Pons (tissue), 1 donor: ENCODE measurements at places on chromosomes 16 and 17.

GRCh38 chr16:22428654-22429053 lies 54.2 kb upstream of the CDR2 start:
- no peak for DNase-seq

GRCh38 chr16:23509782-23510163 lies 521 bp downstream of the GGA2 start:
- no peak for DNase-seq

DNA sequence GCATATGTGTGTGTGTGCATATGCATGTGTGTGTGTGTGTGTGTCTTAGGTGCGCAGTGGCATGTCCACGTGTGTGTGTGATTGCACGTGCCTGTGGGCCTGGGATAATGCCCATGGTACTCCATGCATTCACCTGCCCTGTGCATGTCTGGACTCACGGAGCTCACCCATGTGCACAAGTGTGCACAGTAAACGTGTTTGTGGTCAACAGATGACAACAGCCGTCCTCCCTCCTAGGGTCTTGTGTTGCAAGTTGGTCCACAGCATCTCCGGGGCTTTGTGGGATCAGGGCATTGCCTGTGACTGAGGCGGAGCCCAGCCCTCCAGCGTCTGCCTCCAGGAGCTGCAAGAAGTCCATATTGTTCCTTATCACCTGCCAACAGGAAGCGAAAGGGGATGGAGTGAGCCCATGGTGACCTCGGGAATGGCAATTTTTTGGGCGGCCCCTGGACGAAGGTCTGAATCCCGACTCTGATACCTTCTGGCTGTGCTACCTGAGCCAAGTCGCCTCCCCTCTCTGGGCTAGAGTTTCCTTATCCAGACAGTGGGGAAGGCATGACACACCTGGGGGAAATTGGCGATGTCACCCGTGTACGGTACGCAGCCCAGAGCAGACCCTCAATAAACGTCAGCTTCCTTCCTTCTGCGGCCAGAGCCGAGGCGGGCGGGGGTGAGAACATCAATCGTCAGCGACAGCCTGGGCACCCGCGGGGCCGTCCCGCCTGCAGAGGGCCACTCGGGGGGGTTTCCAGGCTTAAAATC lies 47.6 kb downstream of the IL21R start:
- no peak for DNase-seq

DNA sequence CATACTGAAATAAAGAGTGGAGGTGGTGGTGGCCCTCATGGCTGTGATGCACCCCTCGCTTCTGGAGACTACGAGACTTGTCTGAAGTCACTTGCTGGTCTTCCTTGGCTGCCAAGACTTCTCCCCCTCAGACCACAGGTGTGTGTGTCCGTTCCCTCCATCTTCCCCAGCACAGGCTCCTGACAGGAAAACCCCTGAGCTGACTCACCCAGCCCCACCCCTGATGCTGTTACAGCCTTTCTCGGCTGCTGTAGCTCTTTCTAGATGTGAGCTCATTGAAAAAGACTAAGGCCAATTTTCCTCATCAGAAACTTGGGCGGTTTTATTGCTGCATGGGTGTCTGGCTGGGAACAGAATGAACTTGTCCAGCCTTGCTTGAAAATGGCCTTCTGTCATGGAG lies 296.9 kb downstream of the TMEM114 start:
- DNase-seq = no peak

DNA sequence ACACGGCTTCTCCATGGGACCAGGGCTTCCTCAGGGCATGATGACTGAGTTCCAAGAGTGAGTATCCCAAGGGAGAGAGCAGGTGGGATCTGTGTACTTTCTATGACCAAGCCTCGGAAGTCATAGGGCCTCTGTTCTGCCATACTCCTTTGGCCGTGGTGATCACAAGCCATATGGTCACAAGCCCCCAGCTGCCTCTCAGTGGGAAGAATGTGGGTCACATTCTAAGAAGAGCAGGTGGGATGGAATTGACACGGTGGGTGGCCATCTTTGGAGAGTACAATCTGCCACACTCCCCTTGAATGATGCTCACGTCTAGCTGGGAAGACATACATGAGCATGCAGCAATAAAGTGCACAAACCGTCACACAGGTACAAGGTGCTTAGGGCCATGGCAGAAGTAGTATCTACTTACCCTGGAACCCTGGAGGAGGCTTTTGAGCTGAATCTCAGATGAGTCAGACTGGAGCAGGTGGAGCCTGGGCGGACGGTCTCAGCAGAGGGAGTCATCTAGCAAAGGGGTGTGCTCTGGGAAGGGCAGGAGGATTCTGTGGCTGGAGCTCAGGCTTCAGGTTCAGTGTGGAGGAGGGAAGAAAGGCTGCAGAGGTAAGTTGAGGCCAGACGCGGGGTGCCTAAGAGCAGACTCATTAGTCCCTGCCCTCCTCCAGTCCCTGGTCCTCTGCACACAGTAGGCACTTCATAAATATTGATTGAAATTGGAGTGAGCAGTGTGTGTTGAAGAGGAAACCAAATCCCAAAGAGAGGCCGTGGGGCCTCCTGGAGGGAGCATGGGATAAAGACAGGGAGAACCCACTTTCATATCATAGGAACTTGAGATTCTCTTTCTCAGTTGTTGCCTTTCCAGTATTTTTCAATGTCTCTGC lies 26.6 kb downstream of the GOSR2 start:
- DNase-seq = no peak

DNA sequence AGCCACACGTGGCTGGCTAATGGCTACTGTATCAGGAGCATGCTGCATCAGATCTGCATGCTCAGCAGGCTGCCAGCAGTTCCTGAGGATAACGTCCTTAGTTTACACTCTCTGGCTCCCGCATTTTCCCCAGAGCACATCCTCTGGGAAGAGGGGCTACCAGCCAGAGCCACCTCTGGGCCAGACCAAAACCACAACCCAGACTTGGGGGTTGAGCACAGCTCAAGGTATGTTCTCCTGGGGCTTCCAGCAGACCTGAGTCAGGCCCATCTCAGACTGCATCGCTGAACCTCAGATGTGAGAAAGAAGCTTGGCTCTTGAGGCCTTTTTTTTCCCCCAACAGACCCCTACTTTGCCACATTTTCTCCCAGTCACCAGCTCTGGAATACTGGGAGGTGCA lies 23.7 kb upstream of the WSCD1 start:
- DNase-seq = no peak

- DNase-seq = no peak
These were observed 536 bp downstream of the SLC38A10 start for GRCh38 chr17:81294512-81295030.

- DNase-seq = no peak
These were observed 5.1 kb downstream of the UBN1 start for GRCh38 chr16:4852221-4852872.

DNA sequence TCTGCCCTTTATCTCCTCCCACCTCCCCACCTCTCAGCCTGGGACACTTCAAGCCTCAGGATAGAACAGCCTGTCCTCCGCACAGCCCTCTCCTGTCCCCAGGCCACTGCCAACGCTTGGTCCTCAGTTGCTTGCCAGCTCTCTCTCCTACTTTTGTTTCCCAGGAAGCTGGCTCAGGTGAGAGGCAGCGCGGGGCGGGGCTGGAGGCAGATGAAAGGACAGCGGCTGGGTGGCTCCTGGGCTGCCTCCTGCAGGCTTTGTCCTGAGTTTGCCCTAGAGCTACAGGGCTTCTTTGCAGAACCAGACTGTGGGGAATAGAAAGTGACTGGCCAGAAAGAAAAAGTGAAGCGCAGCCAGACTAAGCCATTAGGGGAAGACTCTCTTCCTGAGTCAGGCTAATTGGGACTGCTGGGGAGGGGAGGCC lies 48.2 kb upstream of the CDC42EP4 start:
- DNase-seq = no peak

- no peak for DNase-seq
These were observed 182.3 kb downstream of the PHKB start for GRCh38 chr16:47643323-47644000.

DNA sequence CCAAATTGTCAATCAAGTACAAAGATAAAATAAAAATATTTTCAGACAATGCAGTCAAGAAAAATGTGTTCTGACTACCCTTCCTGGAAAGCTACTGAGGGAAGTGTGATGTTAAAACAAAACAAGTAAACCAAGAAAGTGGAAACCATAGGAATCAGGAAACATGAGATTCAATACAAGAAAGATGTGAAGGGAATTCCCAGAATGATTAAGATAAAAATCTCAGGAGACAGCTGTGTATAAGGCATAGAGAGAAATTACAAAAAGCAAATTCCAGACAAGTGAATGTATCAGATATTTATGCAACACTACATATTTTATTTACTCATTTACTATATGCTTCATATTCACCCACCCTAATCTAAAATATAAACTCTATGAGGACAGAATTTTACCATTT lies 32.2 kb downstream of the TRIM37 start:
- no peak for DNase-seq

DNA sequence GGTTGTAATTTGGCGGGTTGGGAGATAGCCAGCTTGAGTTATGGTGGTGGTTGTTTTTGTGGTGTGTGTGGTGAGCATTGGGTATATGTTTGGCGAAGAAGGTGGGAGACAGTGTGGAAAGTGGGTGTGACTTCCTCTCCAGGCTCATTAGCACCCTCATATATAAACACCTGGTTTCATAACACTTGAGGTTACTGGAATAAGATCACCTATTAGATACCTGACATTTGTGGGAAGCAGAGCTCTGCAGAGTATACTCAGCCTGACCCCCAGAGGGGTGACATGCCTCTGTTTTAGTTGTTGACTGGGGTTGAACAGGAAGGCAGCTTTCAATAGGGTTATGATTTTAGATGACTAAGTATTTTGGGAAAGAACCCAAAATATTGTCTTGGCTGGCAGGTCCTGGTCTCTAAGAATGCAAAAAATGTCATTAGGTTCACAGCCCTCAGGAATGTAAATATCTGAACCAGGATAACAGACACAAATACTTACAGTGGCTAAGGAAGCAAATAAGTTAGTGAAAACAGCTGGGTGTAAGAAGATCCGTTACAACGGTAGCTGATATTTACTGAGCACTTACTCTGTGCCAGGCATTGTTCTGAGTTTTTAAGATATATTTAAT lies 18.3 kb upstream of the EFCAB13 start:
- no peak for DNase-seq

- DNase-seq = no peak
These were observed 12.1 kb downstream of the CYB561 start for GRCh38 chr17:63433746-63434591.

DNA sequence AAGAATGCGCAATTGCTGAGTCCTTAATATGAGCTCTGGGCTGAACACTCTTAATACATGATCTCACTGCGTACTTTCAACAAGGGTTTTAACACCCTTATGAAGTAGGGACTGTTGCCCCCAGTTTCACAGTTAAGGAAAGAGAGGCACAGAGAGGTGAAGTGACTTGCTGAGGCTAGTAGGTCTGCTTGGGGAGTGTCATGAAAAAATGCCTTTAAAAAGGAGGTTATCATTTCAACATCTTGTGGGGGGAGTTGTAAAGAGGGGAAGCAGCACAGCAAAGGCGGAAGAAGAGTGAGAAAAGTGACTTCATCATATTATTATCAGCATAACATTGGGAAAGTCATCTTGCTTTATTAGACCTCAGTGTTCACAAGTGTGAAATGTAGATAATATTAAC lies 2.1 kb downstream of the CCL4L2 start:
- DNase-seq = no peak

GRCh38 chr17:32185875-32186274 lies 43.6 kb downstream of the RHOT1 start:
- no peak for DNase-seq

GRCh38 chr17:3951420-3951819 lies 12.8 kb downstream of the ATP2A3 start:
- no peak for DNase-seq

GRCh38 chr16:49836668-49837067 lies 19.2 kb downstream of the ZNF423 start:
- DNase-seq = no peak

GRCh38 chr17:75720656-75721462 lies at the start of gene ITGB4:
TSS of gene ITGB4 (plus strand) at chr17:75721459. CDS start at chr17:75724704, 3,245 bp downstream.
- DNase-seq = no peak

GRCh38 chr16:83723244-83723643 lies 84.5 kb upstream of the HSBP1 start:
- DNase-seq = no peak

DNA sequence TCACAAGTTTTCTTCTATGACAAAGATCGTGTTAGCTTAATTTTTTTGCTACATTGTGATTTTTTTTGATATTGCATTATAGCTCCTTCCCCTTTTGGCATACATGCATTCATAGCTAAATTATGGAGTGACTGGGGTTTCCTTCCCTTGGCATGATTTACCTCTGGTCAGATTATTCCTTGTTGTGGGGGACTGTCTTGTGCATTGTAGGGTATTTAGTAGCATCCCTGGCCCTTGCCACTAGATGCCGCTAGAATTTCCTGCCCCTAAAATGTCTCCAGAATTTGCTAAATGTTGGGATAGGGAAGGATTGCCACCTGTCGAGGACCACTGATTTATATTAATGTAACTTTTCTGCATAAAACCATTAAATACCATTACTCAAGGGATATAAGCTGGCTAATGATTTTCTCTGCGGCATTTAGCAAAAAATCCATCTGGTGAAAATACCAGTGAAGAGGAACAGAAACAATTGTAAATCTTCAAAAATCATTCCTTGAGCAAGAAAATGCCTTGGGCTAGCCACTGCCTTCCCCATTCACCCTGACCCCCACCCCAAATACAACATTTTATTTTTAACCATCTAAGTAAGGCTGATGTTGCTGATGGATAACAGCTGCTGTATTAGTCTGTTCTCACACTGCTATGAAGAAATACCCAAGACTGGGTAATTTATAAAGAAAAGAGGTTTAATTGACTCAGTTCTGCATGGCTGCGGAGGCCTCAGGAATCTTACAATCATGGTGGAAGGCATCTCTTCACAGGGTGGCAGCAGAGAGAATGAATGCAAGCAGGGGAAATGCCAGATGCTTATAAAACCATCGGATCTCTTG lies 195.2 kb downstream of the MAP2K6 start:
- DNase-seq = peak; percentile 33

- DNase-seq = no peak
These were observed at the start of gene CPNE7 for GRCh38 chr16:89575247-89576152. TSS of gene CPNE7 (plus strand) at chr16:89575758. CDS start at chr16:89575898, 140 bp downstream.

DNA sequence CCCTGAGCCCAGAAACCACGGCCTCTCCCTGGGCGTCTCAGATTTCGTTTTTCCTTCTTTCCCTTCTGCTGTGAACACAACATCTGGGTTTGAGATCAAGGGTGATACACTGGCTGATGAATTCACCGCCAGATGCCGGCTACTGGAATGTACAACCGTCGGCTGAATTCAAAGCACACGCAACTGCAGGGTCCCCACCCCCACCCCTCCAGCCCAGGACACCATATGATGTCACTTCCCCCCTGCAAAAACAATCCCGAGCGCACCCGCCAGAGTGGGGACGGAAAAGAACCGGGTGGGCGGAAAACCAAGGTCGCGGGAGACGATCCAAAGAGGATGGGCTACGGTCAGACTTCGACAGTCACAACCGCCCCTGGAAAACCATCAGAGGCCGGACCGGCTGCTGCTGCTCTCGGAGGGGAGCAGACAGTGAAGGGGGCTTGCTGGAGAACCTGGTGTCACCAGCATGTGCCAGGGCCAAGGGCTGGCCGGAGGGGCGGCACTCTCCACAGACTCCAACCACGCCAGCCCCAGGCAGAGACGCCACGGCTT lies 23.3 kb downstream of the CEP295NL start:
- peak; percentile 20 for DNase-seq
